ENCODE measurements at places on chromosomes 12 and 14.
A peak's percentile ranks its signal among the peaks of the same experiment; 100 is the strongest.

- DNase-seq: no peak
Observed at GRCh38 chr14:104657101-104657524, 32.3 kb upstream of the INF2 start.

- DNase-seq: no peak
Observed at GRCh38 chr12:56103823-56104108, 593 bp upstream of the PA2G4 start.

- no peak for DNase-seq
Observed at GRCh38 chr14:89384023-89384422, 33.0 kb downstream of the FOXN3 start.

GRCh38 chr14:77175843-77176242 lies 5.8 kb upstream of the TMEM63C start:
- DNase-seq: no peak

GRCh38 chr14:36856095-36856878 lies 194.6 kb downstream of the PAX9 start:
- peak; percentile 10 for DNase-seq

DNA sequence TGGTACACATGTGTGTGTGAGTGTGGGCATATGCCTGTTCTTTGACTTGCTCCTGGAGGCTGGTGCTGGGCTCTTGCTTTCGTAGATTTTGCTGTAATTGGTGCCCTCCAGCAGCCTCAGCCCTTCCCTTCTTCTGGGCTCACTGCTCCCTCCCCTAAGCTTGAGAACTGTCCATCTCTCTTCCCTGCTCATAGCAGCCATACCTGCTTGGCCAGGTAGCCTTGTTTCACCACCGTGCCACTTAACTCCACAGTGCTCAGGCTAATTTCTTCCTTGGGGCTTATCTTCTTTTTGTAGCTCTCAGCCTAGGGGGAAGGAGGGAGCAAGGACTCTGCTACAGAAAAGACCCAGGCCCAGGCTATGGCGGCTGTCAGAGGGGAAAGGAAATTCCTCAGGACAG lies 19.8 kb downstream of the PLEK2 start:
- DNase-seq: no peak
